Nephron progenitor cell (in vitro differentiated cells): ENCODE measurements at places on chromosomes 12 and 14.

DNA sequence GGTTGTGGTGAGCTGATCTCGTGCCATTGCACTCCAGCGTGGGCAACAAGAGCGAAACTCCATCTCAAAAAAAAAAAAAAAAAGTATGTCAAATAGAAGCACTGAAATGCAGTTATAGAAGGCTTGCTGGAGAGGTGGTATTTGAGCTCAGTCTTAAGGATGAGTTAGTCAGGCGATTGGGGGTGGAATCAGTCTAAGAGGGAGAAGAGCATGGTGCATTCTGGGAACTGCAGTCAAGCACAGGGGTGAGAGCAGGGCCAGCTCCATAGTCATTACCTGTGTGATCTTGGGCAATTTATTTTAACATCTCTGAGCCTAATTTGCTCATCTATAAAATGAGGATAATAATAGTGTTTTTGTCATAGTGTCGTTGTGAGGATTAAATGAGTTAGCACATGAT lies 5.9 kb upstream of the GNB3 start:
- no peak for DNase-seq

DNA sequence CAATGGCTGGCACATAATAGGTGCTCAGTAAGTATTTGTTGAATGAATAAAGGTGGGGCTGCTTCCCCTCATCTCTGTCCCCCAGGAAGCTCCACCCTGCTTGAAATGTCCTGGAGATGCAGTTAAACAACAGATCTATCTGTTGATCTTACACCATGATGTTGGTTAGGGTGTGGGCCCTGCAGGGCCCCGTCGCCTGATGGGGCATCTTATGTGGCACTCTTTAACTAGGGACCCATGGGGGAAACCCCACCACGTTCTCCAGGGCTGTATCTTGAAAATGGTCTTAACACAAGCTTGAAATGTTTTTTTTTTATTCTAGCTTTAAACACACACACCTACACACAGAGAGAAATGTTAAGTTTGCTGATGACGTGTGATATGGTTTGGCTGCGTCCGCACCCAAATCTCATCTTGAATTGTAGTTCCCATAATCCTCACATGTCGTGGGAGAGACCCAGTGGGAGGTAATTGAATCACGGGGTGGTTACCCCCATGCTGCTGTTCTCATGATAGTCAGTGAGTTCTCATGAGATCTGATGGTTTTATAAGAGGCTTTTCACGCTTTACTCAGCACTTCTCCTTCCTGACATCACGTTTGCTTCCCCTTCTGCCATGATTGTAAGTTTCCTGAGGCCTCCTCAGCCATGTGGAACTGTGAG lies 741.7 kb downstream of the VRK1 start:
- DNase-seq = no peak

- no peak for DNase-seq
These were observed 26.4 kb downstream of the DDHD1 start for GRCh38 chr14:53126731-53127130.

GRCh38 chr12:28512406-28512805 lies 322.1 kb downstream of the CCDC91 start:
- DNase-seq = no peak

GRCh38 chr12:31736472-31736871 lies 7.7 kb upstream of the AMN1 start:
- DNase-seq = no peak
